Fibroblast of mammary gland (primary cell): ENCODE measurements at places on chromosomes 6 and 20.

- no peak for DNase-seq
These were observed 86.2 kb downstream of the PFDN4 start for GRCh38 chr20:54294094-54294493.

GRCh38 chr20:61539706-61540360 is 287.8 kb downstream of the CDH4 start:
- no peak for DNase-seq

GRCh38 chr6:49531774-49532569 is 18.5 kb upstream of the C6orf141 start:
- DNase-seq = peak; percentile 78

- peak; percentile 57 for DNase-seq
These were observed 10.2 kb upstream of the CST5 start for GRCh38 chr20:23889775-23890187.

- peak; percentile 58 for DNase-seq
These were observed 93.8 kb upstream of the CD93 start for GRCh38 chr20:23179766-23180403.

DNA sequence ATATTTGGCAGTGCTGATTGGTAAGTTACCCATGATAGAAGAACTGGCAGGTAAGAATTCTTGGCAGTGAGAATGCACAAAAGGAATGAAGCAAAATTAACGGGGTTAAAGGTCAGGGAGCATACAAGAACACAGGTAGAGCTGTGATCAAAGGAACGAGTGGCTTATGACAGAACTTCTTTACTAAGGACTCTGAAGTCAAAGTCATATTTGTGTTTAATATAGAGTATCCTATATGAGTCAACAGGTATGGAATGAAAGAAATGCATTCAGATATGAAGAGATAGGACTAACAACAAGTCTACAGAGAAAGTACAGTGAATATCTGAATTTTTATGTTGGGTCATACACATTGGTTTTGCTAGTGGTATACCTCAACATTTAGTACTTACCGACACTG is 209.0 kb upstream of the CITED2 start:
- DNase-seq = no peak

GRCh38 chr6:19898141-19898740 is 61.1 kb downstream of the ID4 start:
- DNase-seq = no peak

GRCh38 chr6:138250513-138251247 is 32.4 kb upstream of the PBOV1 start:
- peak; percentile 95 for DNase-seq

GRCh38 chr20:5834436-5835005 is 84.3 kb downstream of the SHLD1 start:
- DNase-seq = no peak

DNA sequence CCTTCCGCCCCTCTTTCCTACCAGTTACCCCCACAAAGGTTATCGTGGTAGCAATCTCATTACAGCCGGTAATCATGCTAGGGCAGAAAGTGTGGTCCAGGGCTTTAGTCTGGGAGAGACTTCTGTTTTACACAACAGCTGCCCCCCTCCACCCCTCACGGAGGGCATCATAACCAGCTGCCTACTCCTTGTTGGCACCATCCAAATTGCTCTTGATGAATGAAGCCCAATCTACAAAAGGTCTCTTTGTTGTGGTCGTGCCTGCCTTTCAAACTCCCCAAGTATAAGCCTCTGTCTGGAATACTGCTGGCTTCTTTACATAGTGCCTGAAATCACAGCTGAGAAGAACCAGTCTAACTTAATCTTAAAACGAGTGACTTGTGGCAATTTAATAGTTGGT is 157.9 kb downstream of the INSM1 start:
- DNase-seq = no peak

GRCh38 chr6:45493761-45494160 is 116.0 kb upstream of the SUPT3H start:
- DNase-seq = peak; percentile 43

DNA sequence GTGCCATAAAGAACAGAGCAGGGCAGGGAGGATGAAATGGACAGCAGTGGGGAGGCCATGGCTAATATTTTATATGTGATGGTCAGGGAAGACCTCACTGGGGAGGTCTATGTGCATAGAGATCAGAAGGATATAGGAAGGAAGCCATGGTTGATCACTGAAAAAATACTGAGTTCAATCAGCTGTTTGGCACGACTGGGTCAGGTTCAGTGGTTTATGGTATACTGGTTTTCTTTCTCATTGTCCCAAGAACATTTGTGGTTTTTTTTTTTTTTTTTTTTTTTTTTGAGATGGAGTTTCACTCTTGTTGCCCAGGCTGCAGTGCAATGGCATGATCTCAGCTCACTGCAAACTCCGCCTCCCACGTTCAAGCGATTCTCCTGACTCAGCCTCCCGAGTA is 78.3 kb upstream of the TIAM2 start:
- DNase-seq = peak; percentile 37

DNA sequence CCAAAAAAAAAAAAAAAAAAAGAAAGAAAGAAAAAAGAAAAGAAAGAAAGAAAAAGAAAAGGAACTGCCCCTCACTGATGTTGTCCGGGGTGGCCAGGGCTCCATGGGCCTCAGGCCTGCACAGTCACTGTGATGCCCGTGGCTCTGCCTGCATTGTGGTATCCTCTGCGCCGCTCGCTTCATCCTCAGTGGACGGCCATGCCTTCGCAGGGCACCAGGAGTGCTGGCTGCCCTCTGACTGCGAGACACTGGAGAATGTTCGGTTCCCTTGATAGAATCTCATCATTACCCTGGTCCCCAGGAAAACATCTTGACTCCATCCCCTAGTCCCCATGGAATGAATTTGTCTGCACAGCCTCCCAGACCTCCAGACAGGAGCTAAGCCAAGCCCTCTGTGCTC is 61.7 kb downstream of the TMEM242 start:
- DNase-seq = no peak

- peak; percentile 7 for DNase-seq
These were observed 89.1 kb downstream of the ME1 start for GRCh38 chr6:83341765-83342164.

- no peak for DNase-seq
These were observed 506.2 kb upstream of the SLC35B3 start for GRCh38 chr6:8941577-8941976.

DNA sequence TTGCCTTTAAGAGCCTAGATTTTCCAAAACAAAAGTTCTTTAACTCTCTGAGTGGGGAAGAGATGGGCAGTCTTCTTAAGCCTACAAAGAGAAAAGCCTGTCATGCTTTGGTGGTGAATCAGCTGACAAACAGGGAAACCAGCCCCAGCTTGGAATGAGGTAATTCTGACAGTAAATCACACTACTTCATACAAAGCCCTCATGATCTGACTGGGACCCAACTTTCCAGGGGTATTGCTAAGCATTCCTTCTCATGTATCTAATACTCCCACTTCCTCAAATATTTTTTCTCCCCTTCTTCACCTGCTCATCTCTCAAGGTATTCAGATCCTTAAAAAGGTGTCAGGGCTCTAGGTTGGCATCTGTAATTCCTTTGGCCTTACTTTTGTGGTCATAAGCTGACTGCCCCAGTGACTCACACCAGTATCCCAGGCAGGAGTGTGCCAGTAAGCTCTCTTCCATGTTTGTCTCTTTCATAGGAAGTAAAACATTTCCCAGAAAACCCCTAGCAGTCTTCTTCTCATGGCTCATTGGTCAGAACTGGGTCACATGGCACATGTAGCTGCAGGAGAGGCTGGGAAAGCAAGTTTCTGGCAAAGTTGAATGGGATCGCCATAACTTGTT is 15.0 kb upstream of the TBC1D22B start:
- peak; percentile 98 for DNase-seq

DNA sequence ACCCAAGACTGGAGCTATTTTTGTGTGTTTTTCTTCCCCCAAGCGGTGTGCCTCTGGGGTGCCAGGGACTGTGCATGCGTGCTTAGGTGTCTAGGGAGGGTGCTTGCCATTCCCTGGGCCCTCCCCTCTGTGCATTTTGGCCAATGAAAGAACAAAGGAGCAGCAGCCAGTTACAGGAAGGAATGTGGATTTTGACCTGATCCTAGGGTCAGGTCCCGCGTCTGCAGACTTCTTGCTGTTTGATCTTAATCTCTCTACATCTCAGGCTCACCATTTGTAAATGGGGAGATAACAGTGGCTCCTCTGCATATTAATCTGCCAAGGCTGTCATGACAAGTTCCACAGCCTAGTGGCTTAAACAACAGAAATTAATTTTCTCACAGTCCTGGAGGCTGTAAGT is 699.1 kb downstream of the QKI start:
- DNase-seq = no peak
